ENCODE measurements at places on chromosomes 4 and X.

GRCh38 chr4:38964942-38965775 is 67.0 kb downstream of the TMEM156 start:
- no peak for DNase-seq

- no peak for DNase-seq
Measured at GRCh38 chr4:184389978-184390900, 84.1 kb downstream of the IRF2 start.

DNA sequence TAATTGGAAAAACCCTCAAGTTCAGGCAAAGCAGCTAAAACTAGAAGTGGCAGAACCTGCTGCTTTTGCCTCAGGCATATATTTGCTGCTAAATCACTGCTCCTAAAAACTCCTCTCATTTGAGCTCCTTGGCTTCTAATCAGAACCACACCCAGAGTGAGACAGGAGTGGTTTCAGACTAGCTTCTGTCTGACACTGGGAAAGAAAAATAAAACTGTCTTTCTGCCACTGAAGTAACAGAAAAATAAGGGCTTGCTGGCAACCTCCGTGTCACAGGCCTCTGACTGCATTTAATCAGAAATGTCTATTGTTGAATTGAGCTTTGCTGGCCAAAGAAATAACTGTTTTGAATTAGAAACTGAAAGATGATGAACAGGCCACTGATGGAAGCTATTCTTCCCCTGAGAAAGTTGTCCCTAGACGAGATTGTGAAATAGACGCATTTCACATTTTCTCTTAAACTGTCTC is 52.1 kb upstream of the RAP2C start:
- no peak for DNase-seq

GRCh38 chrX:13876652-13877051 is 59.8 kb upstream of the GPM6B start:
- no peak for DNase-seq

GRCh38 chrX:105017641-105018040 is 202.9 kb downstream of the TEX13A start:
- no peak for DNase-seq

- DNase-seq: no peak
Measured at GRCh38 chr4:7281691-7282665, 89.6 kb downstream of the SORCS2 start.

GRCh38 chrX:107669261-107669660 is 41.0 kb downstream of the PRPS1 start:
- DNase-seq: no peak

DNA sequence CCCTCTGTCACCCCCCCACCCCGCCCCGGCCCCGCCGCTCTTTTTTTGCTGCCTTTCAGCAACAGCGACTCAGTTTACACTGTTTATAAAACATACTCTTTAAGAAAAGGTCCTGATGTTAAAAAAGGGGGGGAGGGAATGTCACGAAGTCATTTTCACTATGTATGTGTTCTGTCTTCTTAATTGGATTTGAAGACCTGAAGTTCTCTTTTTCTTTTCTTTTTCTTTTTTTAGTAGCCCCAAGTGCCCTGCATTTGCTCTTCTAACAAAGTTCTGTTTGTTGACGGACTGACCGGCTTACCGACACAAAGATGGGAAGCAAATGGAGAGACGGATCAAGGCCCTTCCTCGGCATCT is 2.5 kb upstream of the CITED1 start:
- DNase-seq: no peak

- no peak for DNase-seq
Measured at GRCh38 chr4:107391630-107392028, 328.4 kb downstream of the PAPSS1 start.

- DNase-seq: no peak
Measured at GRCh38 chr4:168995537-168996295, 14.3 kb downstream of the CBR4 start.

DNA sequence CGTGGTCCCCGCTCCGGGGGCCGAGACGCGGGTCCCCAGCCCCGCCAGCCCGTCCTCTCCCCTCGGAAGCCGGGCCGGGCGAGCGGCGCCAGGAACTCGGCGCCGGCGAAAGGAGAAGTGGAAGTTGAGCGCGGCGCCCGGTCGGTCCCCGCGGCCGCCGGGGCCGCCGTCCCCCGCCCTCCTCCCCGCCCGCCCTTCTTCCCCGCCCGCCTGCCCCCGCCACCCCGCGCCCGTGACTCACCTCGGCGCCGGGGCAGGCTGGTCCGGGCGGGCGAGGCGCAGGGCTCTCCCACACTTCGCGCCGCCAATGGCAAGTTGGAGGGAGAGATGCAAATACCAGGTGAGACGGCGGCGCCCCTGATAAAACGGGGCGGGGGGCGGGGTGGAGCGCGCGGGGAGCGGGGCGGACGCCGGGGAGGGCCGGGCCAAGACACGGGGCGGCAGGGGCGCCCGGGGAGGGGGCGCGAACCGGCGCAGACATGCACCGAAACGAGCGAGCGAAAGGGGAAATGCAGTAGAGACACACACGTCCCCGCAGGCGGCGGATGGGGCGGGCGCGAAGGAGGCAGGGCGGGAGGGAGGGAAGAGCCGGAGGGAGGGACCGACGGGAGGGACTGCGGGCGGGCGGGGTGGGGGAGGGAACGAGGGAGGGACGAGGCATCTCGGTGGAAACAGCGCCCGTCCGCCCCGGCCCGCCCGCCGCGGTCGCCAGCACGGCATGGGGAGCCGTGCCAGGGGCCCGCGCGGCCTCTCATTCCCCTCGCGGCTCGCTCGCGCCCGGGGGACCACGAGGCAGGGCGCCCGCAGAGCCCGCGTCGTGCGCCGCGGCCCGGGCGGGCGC is at the start of gene ELF4:
Gene ELF4, minus strand, starts transcription at position 119 of the 841 bp plus-strand sequence. CDS start 29,167 bp downstream, outside the sequence.
- peak; percentile 59 for DNase-seq

- no peak for DNase-seq
Measured at GRCh38 chrX:48998391-48998790, 3.7 kb downstream of the GRIPAP1 start.

DNA sequence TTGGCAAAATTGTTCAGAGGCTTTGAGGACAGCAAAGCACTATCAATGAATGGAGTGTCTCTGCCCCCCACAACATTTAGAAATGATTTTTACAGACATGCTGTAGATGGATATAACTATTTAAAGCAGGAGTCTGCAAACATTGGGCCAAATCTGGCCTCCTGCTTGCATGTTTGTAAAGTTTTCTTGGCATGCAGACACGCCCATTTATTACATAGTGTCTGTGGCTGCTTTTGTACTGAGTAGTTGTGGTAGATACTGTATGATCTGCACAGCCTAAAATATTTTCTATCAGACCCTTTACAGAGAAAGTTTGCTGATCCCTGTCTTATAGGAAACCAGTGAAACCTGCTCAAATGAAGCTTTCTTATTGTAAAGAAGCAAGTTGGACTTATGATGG is 45.5 kb upstream of the PHEX start:
- DNase-seq: no peak

- DNase-seq: no peak
Measured at GRCh38 chrX:151975228-151975593, 735 bp upstream of the GABRE start.

DNA sequence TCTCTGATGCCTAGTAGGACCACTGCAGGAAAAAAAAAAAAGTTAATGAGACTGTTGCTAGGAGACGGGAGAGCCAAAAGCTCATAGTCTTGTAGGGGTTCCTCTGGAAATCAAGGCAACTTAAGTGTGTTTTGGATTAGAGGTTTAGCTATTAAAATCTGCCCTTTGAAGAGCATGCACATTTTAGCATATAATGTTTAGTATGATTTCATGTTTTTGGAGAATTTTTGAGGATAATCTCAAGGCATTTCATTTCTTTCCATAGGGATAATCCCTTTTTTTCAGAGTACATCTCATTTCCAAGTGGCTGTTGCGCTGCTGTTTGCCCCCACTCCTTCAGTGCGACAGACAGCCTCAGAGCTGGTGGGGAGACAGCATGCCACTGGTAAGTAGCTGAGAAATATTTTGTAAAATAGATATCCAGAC is at the start of gene LINC00632:
Gene LINC00632, plus strand, starts transcription at position 339 of the 426 bp plus-strand sequence.
- DNase-seq: no peak

- DNase-seq: no peak
Measured at GRCh38 chrX:39039890-39040289, 238.6 kb downstream of the MID1IP1 start.

GRCh38 chr4:89468602-89469001 is 161.0 kb upstream of the GPRIN3 start:
- DNase-seq: no peak

- no peak for DNase-seq
Measured at GRCh38 chr4:48228949-48229348, 40.7 kb downstream of the TEC start.

DNA sequence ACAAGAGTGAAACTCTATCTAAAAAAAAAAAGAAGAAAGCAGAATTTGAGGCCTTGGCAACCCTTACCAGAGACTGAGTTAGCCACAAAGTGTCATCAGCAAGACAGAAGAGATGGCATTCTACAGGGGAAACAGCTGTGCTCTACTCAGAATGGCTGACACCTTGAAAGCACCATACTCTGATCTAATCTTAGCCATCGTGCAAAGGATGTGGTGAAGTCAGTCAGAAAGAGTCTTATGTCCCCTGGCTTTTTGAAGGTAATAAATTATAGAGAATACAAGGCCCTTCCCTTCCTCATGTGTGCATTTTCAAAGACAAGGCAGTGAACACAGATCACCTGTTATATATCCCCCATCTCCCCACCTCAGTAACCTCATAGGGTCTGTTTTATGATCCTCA is 13.2 kb downstream of the CLNK start:
- no peak for DNase-seq

DNA sequence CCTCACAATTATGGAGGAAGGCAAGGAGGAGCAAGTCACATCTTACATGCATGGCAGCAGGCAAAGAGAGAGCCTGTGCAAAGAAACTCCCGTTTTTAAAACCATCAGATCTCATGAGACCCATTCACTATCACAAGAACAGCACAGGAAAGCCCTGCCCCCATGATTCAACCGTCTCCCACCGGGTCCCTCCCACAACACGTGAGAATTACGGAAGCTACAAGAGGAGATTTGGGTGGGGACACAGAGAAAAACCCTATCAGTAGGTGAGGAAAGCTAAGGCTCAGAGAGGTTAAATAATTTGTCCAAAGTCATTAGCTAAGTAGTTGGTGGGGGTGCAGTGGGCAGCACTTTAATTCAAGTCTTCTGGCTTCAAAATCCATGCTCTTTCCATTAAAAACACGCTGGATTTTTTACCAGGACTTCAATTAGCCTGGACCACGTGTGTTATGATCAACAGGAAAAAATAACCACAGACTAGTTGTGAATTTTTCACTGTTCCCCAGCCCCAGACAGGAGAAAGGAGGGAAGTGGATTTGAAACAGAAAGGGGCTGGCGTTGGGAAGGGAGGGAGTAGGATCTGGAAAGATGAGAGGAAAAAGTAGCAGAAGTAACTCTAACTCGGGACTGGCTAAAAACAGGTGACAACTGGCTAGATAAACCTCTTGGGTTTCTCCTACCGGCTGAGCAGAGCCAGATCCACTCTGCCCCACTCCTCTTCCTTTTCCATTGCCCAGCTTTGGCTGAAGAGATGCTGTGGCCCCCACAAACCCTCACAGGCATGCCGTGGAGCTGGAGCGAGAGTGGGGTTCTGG is 986 bp downstream of the MTMR8 start:
- DNase-seq: no peak

GRCh38 chr4:176638992-176639391 is 153.7 kb downstream of the VEGFC start:
- no peak for DNase-seq

GRCh38 chr4:110663738-110664444 is 41.0 kb upstream of the PITX2 start:
- DNase-seq: no peak

- no peak for DNase-seq
Measured at GRCh38 chr4:166414431-166414830, 541.4 kb downstream of the TLL1 start.

- no peak for DNase-seq
Measured at GRCh38 chr4:104616401-104616820, 121.7 kb upstream of the CXXC4 start.

DNA sequence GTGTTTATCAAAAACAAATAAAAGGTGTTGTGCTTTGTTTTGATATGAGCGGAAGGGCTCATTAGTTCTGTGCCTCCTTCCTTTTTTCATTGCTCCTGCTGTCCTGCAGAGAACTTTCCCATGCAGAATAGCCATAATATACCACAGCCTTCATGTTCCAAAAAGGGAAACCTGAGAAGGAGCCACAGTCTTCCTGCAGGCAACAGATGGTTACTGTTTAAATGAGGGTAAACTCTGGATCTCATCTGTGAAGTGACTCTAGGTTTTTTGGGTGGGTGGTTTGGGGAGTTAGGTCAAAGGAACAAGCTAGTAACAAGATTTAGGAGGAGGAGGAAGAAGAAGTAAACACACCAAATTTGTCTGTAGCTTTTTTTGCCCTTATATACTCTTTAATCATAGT is 131.8 kb downstream of the BMPR1B start:
- no peak for DNase-seq

DNA sequence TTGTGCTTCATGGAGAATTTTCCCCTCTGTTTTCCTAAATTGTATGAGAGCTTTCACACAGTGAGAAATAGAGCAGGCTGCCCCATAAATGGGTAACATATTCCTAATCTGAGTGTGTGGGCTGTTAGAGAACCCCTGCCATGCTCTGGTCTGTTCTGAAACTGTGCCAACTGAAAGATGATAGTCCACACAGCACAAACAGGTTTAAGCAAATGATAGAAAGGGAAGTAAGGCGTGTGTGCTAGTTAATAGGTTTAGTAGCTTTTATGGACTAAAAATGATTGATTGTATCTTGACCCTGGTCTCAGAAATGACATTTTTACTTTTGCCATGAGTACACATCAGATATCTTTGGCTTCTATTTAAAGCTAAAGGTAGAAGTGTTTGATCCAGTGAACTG is 106.2 kb downstream of the PRRG1 start:
- DNase-seq: no peak

GRCh38 chr4:101774807-101775206 is 15.7 kb upstream of the BANK1 start:
- no peak for DNase-seq

GRCh38 chr4:113179996-113180395 is 130.5 kb downstream of the ANK2 start:
- no peak for DNase-seq

All from activated naive CD4-positive, alpha-beta T cell treated with Interleukin-2 at 50 U/mL for 16 hours (primary cell).